Fibroblast of skin of right biceps (primary cell): ENCODE measurements at places on chromosomes 12 and 14.

DNA sequence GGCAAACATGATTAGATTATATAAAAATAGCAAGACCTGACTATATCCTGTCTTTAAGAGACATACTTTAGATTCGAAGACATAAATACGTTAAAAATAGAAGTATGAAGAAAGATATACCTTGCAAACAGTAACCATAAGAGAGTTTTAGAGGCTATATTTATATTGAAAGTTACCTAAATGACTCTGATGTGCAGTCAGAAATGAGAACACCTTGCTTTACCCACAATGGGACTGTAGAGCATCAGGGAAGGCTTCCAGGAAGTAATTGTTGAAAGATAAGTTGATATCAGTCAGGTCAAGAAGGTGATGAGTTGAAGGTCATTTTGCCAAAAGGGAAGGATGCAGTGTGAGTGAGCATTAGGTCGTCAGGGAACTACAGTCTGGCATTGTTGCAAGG is 110.2 kb downstream of the NEDD1 start:
- DNase-seq = no peak

DNA sequence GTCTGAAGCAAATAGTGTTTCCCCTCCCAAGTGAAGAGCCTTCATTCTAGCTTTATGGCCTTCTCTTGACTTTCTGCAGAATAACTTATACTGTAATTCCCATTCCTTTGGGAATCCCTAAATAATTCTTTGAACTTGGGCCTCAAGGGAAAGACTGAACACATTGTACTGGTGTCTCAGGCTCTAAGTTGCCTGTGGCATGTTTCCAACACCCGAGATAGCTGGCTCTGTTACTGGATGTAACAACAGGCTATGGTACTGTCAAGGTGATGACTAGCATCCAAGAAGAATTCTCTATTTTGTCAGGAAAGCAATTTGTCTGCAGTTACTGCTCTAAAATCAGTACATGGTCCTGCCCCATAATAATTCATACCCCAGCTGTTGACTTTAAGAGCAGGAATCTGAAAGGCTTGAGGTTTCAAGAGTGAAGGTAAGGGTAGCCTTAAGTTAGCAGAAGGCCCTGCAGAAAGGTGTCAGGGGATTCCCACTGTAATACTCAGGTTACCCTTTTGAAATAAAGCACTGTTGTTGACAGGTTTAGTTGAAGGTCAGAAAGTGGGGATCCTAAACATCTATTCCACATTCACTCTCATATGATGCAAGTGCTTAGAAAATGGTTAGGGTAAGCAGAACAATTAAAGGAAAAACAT is 5.2 kb downstream of the GPX2 start:
- DNase-seq = no peak

DNA sequence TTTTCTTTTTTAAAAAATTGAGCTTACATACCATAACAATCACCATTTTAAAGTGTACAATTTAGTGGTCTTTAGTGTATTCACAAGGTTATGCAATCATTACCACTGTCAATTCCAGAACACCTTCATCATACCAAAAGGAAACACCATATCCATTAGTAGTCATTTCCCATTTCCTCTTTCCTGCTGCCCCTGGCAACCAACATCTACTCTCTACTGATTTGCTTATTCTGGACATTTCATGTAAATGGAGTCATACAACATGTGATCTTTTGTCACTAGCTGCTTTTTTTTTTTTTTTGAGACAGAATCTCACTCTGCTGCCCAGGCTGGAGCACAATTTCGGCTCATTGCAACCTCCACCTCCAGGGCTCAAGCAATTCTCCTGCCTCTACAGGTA is 66.8 kb upstream of the CFL2 start:
- DNase-seq = peak; percentile 94

GRCh38 chr12:30939234-30939633 is 12.7 kb downstream of the TSPAN11 start:
- no peak for DNase-seq

- no peak for DNase-seq
Measured at GRCh38 chr12:74264692-74265091, 272.9 kb upstream of the ATXN7L3B start.

DNA sequence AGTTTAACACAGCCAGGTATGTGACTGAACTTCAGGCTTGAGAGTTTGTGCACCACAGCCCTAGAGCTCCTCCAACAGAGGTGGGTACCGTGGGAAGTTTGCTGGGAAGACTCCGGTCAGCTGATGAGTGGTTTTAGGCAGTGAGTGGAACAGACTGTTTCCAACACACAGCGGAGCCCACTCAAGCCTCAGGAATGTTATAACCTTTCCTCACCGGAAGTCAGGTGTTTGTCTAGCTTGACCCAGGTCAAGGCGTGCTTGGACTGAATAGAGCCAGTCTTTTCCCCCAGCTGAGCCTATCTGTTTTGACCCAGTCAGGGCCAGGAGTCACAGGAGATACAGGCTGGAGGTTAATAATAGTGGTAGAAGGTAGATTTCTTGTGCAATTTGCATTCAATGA is 138.4 kb upstream of the PARP11 start:
- DNase-seq = no peak

DNA sequence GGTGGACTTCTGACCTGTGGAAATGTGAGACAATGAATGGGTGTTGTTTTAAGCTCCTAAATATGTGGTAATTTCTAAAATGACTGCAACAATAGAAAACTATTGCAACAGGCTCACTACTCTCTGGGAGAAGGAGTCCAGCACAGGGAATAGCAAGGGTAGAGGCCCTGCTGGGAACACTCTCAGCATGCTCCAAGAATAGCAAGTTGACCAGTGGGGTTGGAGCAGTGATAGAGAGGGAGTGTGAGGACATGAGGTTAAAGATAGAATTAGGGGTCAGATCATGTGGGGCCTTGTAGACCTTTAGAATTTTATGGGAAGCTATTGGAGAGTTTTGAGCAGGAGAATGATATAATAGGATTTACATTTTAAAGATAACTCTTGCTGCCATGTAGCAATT is 346.7 kb upstream of the CCDC196 start:
- DNase-seq = no peak

DNA sequence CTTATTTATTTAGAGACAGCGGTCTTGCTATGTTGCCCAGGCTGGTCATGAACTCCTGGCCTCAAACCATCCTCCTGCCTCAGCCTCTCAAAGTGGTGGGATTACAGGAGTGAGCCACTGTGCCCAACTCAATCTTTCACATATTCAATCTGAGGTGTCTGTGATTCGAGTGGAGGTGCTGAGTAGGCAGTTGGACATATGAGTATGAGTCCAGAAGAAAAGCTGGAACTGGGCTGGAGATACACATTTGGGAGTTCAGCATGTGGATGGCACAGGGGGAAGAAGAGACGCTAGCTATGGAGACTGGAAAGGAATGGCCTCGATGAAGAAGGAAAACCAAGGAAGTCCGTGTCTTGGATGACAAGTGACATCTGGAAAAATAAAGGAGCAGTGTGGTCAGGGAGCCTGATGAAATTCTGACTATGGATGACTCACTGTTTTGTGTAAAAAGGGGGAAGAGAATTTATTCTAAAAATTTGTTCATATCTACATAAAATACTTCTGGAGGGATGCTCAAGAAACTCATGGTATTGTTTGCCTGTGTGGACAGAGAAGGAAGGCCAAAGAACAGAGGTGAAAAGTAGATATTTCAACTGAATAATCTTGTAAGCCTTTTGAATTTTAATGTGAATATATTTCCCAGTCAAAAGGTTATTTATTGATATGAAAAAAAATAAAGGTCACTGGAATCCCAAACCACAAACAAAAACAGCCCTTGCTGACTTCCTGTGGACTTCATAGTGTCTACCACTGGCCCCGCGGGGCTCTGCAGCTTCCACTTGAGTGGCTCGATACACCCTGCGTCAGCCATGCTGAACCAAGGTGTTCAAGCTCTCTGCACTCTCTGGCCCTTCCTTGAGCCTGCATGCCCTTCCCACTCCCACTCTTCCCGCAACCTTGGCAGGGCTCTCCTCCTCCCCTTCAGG is 8.9 kb upstream of the LTA4H start:
- DNase-seq = peak; percentile 72

DNA sequence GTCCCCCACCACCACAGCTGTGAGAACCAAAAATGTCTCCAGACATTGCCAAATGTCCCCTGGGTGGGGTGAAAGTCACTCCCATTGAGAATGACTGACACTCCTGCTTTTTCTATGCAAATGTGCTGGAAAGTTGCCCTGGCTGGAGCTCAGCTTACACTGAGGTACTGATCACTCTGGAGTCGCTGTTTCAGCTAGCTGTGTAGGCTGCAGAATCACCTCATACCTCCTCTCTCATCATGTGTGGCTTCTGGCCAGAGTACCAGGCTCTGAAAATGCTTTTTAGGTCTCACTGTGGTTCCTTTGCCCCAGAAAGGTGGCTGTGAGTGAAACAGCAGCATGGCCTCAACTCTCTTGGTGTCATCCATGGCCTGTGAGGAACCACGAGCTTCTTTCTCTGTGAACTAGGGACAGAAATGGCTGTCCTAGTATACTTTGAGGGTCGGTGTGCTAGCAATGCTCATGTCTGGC is 414.4 kb downstream of the DPF3 start:
- no peak for DNase-seq

DNA sequence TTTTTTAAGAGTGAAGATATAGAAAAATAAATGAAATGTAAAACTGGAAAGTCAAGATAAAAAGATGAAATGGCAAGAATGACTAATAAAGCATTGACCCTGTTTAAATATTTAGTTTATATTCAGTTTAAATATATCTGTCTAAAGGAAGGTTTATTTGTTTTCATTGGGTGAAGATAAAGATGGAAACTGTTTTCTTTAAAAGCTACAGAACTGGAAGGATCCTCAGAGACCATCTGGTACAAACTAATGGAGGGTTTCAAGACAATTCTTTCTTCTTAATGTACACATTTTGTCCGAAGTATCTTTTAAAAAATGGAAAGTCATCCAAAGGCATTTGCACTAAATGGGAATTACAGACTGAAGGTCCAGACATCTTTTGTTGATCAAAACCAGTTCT is 142.6 kb downstream of the EPS8 start:
- no peak for DNase-seq

DNA sequence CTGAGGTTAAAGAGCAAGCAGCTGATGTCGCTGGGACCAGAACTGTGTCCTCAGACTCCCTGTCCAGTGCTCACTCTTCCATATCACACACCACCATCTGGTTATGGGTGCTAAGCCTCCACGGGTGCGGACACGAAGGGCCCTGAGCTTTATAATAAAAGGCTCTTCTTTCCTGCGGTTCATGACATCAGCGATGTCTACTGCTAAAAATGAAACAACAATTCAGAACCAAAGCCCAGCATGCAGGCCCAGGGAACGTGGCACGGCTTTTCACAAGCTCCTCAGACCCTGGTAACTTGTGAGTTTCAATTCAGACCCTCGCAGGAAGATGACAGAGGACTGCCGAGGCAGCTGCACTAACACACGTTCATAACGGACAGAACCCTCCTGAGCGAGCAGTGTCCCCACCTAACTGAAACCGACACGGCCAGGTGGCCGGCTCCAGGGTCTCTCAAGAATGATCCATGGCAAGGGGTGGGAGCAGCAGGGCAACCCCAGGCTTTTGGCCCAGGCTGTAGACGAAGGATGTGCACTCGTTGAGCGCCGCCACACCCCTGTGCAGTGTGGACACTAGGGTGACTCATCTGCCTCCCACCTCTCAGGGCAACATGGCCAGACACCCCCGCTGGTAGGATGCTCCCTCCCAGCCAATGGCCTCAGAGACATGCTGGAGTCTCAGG is 180.3 kb downstream of the CALM1 start:
- DNase-seq = no peak

DNA sequence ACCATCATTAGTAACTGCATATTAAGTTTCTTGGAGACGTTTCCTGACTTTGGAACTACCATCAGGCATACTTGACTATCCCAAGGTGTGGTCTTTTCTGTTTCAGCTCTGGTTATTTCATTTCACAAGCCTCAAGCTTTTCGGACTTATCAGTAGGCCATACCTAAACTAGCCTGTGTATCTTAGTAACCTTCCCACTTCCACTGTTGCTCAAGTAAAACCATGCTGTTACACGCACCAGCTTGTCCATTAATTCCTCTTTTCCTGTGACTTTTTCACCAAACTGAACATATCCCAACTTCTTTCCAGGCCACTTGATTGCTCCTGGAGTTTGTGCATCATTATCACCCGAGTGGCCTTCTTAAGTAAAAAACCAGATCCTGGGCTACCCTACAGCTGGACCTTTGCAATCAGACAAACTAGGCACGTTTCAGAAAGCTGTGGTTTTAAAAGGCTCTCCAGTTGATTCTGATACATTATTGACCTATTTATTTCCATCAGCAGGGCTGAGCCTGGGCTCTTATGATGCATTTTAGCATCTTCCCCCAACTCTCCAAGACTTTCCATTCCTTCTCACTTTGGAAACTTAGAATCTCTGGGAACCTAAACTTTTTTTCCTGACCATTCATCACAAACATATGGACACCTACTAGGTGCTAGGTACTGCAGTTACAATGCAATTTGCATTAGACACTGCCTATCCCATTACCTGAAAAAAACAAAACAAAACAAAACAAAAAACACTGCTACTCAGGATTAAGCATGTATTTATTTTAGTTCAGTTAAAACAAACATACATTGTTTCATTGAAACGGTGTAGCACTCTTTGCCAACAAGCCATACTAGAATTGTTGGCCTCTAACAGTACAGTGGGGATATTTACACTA is 14.9 kb downstream of the SLC38A2 start:
- DNase-seq = peak; percentile 86

DNA sequence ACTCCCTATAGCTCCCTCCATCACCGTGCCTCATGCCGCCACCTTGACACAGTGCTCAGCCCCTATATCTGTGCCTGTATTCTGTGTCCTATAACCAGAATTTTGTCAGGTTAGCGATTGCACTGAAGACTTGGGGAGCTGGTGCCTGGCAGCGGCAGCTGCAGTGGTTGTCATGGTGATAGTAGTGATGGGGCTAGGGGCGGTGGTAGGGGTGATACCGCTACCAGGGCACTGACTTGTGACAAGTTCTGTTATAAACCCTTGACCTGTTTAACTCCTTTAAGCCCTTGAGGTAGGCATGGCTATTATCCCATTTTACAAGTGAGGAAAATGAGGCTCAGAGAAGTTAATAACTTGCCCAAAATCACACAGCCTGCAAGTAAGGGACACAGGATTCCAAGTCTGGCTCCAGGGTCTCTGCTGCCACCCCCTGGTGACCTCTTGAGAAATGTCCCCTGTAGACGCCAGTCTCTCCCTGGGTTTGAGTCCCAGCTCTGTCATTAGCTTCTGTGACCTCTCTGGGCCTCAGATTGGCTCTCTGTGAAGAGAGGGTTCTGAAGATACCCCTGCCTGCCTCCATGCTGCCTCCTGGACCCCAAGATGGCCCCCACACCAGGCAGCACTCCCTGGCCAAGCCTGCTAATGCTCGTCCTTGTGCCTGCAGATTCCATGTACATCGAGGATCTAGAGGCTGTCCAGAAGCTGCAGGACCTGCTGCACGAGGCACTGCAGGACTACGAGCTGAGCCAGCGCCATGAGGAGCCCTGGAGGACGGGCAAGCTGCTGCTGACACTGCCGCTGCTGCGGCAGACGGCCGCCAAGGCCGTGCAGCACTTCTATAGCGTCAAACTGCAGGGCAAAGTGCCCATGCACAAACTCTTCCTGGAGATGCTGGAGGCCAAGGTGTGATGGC is 121.9 kb downstream of the ESRRB start:
- no peak for DNase-seq

- no peak for DNase-seq
Measured at GRCh38 chr14:71770431-71770830, 161.8 kb upstream of the RGS6 start.

GRCh38 chr12:30880061-30880460 is 46.5 kb upstream of the TSPAN11 start:
- DNase-seq = no peak

GRCh38 chr12:124663771-124664366 is 96.5 kb upstream of the NCOR2 start:
- no peak for DNase-seq
